ENCODE measurements at places on chromosomes 5 and 9.

- no peak for DNase-seq
Observed at GRCh38 chr9:73583576-73583975, 431.9 kb downstream of the ANXA1 start.

- DNase-seq: no peak
Observed at GRCh38 chr9:71897577-71897976, 13.4 kb downstream of the ABHD17B start.

DNA sequence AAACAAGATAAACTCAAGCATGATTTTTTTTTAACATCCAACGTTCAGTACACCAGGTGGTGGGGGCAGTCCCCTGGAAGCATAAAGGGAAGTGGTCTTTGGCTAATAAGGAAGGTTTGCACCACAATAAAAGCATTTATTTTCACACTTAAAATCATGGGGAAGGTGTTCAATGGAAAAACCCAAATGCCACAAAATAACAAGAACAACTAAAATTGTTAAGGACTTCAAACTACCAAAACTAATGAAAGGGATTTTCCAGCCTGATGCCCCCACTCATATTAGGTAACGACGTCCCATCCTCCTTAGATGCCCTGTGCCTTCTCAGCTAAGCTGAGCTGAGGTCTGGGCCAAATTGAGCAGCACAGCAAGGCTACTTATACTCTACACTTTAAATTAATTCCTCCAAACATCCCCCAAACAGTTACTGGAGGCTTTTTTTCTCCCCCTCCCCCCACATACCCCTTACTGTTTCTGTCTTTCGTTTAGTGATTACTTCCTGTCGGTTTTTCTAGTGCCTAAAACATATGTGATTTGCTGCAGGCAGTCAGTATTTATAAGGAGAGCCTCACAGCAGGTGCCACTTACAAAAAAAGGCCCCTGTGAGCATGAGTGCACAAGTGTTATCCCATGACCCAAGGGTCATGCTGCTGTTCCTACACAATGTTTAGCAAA lies 259.7 kb upstream of the ZNF608 start:
- no peak for DNase-seq

DNA sequence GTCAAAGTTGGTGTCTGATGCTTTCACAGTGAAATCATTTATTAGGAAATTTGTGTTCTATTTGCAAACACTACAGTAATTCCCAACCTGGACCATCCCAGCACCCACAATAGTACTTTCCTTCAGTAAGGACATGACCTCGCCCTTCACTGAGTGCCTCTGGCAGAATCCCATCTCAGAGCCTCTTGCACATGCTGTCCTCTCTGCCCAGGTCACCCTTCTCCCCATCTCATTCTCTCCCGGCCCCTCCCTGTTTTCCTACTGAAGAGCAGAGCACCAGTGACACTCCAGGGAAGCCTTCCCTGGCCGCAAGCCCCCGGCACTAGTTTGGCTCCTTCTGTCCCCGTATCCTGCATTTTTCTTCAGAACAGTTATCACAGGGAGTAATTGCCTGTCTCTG lies 220.4 kb downstream of the MAPKAP1 start:
- DNase-seq: no peak

- DNase-seq: peak; percentile 1
Observed at GRCh38 chr5:153276151-153276550, 214.3 kb upstream of the GRIA1 start.

DNA sequence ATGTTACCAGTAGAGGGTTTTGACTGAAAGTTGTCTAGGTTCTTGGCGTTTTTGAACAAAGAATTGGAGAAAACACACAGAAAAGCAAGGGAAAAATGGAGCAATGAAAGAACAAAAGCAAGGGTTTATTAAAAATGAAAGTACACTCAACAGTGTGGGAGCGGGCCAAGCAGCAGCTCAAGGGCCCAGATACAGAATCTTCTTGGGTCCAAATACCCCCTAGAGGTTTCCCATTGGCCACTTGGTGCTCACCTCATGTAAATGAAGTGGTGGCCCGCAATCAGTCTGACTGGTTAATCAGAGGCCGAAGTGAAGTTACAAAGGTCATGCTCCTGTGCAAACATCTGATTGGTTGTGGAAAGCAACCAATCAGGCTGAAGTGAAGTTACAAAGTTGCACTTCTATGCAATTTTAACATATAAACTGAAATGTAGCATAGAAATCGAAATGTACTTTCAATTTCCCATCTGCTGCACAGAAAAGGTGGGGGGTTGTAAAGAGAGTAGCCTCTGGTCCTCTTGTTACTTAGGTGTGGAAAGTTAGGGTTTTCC lies 1.9 kb upstream of the GM2A start:
- peak; percentile 23 for DNase-seq

DNA sequence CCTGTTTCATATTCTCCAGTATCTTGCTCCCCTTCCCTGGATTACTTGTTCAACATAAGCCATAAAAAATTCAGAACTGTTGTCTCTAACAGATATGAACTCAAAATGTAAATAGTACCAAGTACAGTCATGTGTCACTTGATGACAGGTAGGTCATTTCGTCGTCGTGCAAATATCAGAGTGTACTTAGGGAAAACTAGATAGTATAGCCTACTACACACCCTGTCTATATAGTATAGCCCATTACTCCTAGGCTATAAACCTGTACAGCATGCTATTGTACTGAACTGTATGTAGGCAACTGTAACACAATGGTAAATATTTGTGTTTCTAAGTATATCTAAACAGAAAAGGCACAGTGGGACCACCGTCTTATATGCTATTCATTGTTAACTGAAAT lies 39.1 kb downstream of the SMIM15 start:
- DNase-seq: no peak

GRCh38 chr5:85896514-85896913 lies 721.2 kb upstream of the COX7C start:
- DNase-seq: no peak

- DNase-seq: no peak
Observed at GRCh38 chr9:113449376-113449775, 14.2 kb upstream of the RGS3 start.

- DNase-seq: no peak
Observed at GRCh38 chr9:87112656-87113055, 165.3 kb upstream of the GAS1 start.

DNA sequence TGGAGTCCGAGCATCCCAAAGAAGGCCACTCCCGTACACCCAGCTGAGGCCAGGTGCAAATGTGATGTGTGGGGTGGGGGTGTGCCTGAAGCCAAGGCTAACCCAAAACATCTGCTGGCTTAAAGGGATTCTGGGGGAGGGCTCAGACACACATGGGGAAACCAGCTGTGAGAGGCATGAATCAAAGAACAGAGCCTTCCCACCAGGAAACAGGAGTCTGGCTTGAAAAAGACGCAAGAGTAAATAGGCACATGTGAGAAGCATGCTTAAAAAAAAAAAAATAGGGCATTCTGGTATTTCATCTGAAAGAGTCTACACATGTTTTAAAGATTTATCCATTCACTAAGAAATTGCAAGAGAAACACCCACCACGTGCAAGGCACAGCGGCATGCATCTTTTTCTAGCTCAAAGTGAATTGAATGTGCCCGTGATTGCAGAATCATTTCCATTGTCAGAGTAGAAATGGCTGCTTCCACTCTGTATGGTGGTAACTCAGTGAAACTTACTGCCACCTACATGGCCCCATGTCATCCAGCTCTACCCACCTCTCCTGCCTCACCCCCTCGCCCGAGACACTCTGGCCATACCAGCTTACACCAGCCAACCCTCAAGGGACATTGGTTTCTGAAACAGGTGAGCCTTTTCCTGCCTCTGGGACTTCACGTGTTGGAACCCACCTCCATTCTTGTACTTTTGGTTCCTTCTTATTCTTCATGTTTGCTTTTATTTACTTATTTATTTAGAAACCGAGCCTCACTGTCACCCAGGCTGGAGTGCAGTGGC lies 71.5 kb downstream of the SEMA5A start:
- no peak for DNase-seq

- no peak for DNase-seq
Observed at GRCh38 chr9:2060424-2060823, 45.3 kb downstream of the SMARCA2 start.

DNA sequence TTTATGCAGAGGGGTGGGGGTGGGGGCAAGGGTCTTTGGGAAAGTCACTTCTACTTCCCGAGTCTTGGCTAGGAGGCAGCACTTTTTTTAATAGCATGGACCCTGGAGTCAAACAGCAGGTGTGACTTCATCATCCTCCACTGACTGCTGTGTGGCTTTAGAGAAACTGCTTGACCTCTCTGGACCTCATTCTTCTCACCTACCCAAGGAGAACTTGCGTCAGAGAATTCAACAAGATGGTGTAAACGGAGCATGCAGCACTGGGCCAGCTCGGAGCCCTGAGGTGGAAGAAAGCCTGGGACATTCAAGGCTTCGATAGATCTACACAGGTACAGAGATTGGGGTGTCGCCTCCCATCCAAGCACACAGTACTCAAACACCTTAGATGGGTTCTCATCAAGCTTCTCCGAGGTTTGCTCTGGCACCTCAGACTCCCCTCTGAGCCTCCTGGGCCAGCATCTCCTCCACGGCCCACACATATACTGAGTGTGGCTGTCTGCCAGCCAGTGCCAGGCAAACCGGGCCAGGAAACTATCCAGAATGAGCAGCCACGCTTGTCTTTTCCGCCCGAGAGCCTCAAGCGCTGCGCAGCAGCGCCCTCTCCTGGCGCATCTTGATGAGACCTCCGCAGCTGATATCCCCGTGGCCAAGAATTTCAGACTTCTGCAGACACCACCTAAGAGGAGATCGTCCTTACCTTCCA lies 4.6 kb upstream of the SLC25A48 start:
- DNase-seq: peak; percentile 48

DNA sequence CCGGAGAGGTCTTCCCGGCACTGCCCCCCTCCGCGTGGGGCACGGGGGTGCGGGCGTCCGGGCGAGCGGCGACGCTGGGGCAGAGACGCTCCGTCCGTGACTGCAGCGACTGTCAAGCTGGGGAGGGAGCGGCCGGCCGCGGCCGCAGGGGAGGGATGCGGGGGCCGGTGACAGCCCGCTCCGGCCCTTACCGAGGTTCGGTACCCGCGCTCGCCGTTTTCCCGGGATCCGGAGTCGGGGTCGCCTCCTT lies 400 bp downstream of the KDM4C start:
- no peak for DNase-seq

DNA sequence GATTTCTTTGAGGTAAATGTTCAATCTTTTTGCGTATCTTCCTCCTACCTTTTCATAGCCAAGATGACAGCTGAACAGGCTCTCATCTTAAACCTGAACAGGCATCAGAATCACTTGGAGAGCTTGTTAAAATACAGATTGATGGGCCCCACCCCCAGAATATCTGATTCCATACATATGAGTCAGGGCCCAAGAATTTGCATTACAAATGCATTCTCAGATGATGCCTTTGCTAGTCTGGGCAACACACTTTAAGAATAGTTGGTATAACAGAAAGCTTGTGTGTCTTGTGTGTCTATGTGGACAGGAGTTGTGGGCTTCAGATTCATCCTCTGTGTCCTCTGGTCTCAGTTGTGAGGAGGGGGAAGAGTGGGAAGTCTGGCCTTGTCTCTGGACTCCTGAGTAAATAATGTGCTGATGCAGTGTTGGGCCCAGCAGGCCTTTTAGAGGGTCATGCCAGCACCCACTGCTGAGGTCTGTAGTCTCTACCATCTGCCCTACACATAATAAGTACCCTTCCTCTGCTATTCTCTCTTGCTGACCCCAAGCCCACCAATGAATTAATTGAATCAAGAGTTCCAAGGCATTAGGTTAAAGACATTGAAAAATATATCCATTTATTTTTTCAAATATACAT lies 43.1 kb downstream of the PTCD2 start:
- DNase-seq: no peak

DNA sequence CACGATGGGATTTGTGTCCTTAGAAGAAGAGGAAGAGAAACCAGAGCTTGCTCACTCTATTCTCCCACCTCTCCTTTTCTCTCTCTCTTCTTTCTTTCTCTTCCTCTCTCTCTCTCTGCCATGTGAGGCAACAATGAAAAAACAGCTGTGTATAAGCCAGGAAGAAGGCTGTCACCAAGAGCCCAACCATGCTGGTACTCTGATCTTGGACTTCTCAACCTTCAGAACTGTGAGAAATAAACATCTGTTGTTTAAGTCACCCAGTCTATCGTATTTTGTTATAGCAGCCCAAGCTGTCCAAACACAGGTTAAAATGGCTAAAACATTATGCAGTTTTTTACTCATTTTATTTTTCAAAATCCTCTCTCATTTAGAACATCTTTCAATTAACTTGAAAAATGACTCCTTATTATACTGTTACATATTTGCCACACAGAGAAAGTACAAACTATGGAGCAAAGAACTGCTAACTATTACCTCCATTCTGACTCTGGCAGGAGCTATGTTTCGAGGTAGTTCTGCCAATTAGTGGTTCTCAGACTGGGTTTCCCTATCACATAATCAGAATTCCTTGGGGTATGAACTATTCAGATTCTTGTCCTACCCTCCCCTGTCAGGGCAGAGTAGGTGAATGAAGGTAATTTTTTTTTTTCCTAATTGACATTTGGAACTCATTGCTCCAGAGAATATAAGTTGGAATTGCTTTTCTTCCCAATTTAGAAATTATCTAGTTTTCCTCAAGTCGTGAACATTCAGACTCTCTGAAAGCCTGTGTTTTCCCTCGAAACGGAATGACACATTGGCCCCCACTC lies 434.6 kb downstream of the ENC1 start:
- no peak for DNase-seq

DNA sequence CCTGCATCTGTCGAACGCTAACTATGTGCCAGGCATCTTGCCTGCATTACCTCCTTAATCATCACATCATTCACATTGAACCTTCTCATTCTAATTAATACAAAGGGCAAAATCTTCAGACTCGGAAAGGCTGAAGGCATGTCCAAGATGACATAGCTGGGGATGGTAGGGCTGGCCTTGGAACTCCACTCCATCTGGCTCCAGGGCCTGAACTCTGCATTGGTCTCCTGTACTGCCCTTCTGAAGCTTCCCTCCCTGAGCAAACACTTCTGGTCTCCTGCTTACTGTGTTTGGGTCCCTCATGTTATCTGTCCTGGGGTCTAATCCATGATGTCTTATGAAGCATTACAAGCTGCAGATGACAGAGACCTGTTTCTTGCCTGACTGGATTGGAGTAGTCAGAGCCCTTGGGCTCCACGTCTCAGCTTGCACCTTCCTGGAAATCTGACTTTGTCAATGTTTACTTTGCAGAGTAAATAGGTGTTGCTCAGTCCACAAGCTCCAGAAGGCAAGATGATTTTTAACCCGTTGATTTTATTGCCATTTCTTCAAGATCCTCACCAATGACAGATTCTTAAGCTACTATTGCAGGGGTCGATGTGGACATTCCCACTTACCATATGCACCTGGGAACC lies 106.1 kb downstream of the GALNT10 start:
- no peak for DNase-seq

GRCh38 chr9:110241260-110241857 lies 14.9 kb downstream of the TXN start:
- DNase-seq: no peak

DNA sequence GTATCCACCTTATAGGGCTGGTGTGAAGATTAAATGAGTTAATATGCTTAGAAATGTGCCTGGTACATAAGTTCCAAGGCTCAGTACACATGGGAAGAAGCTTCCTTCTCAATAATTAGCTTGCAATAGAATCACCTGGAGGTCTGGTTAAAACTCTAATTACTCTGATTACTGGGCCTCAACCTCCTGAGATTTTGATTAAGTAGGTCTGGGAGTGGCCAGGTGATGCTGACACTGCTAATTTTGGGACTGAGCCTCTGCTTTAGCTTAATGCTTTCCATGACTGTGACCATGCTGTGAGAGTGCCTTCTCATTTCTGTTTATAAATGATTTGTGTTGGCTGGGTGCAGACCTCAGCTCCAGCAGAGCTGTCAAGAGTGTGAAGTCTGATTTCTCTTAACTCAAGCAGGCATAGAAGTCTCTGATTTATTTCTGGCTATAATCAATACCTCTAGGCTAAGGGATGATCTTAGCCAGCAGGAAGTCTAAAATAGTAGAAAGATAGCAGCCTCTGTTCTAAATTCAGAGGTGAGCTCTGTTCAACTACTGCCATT lies 85.3 kb upstream of the ZNF608 start:
- no peak for DNase-seq

All from stimulated activated CD4-positive, alpha-beta T cell treated with anti-CD3 and anti-CD28 coated beads, Interleukin-2, amount 100 ng/mL, for 48 hours (primary cell).